NCI-H226 (cell line): ENCODE measurements at places on chromosomes 12 and 14.

- no peak for DNase-seq
Observed at GRCh38 chr14:23433457-23433856, 2.0 kb downstream of the MYH7 start.

DNA sequence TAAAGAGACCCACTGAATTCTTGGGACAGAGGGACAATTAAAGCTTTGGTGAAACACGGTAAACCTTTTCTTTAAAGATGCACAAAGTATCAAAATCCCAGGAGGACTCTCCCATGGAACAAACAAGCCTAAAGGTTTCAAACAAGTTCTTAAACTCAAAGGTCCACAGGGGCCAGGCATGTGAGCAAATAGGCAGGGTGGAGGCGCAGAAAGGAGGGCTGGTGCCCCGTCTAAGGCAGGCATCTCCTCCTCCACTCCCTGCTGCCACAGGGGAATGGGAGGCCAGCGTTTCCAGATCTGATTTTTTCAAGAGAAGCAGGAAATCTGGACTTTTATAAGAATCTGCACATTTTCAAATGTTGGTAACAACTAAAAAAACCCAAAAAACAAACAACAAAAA is 7.6 kb downstream of the RPS6KL1 start:
- DNase-seq = no peak

- no peak for DNase-seq
Observed at GRCh38 chr12:22938323-22938722, 313.4 kb downstream of the ETNK1 start.

DNA sequence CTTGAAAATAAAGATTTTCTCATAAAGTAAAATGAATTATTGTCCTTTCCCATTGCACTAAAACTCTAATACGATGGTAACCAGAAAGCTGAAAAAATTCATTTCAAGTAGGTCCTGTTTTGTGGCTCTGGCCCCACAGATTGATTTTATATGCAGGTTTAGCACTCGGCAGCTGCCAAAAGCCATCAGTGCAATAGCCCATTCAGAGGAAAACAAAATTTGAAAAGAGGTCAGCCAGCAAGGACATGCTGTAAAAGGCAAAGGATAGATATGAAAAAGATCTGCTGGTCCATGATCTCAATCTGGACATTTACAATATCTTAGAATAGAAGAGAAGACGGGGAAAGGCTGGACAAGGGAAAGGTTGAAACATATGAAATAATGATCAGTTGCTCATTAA is 414.8 kb upstream of the NOVA1 start:
- DNase-seq = no peak

GRCh38 chr12:51971679-51972421 is 20.4 kb downstream of the ACVR1B start:
- DNase-seq = peak; percentile 51

DNA sequence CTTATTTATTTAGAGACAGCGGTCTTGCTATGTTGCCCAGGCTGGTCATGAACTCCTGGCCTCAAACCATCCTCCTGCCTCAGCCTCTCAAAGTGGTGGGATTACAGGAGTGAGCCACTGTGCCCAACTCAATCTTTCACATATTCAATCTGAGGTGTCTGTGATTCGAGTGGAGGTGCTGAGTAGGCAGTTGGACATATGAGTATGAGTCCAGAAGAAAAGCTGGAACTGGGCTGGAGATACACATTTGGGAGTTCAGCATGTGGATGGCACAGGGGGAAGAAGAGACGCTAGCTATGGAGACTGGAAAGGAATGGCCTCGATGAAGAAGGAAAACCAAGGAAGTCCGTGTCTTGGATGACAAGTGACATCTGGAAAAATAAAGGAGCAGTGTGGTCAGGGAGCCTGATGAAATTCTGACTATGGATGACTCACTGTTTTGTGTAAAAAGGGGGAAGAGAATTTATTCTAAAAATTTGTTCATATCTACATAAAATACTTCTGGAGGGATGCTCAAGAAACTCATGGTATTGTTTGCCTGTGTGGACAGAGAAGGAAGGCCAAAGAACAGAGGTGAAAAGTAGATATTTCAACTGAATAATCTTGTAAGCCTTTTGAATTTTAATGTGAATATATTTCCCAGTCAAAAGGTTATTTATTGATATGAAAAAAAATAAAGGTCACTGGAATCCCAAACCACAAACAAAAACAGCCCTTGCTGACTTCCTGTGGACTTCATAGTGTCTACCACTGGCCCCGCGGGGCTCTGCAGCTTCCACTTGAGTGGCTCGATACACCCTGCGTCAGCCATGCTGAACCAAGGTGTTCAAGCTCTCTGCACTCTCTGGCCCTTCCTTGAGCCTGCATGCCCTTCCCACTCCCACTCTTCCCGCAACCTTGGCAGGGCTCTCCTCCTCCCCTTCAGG is 8.9 kb upstream of the LTA4H start:
- peak; percentile 18 for DNase-seq

DNA sequence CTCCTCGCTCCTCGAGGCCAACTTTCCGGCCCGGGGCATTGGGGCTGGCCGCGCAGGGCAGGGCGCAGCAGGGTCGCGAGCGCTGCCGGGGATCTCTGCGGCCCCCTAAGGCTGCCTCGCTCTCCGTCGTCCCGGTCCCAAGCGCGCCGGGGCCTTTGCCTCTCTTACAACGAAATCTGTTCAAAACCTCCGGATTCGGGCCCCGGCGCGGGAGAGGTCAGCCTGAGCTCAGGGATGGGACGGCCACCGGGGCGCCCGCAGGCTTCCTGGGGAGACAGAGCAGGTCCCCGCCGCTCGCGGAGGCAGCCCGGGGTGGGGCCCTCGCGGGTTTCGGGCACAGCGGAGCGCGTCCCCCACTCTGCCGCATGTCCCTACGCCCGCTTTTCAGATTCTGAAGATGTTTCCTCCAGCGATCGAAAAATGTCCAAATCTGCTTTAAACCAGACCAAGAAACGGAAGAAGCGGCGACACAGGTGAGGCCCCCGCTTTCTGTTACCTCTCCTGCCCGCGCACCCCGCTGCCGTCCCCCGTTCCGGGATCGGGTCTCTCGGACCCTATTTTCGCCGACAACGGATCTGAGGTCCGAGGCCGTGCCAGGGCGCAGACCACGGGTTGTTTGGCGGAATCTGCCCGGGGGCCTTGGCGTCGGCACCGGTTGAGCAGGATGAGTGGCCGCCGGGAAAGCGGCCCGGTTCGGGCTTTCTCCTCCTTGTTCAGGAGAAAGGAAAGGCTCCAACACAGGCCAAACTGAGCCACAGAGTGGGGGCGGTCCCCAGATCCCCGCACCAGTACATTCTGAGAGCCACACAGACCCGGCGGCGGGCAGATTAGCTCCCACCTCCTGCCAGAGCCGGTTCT is 1.8 kb downstream of the VSX2 start:
- no peak for DNase-seq

- DNase-seq = no peak
Observed at GRCh38 chr14:50649691-50650090, 18.4 kb downstream of the SAV1 start.

DNA sequence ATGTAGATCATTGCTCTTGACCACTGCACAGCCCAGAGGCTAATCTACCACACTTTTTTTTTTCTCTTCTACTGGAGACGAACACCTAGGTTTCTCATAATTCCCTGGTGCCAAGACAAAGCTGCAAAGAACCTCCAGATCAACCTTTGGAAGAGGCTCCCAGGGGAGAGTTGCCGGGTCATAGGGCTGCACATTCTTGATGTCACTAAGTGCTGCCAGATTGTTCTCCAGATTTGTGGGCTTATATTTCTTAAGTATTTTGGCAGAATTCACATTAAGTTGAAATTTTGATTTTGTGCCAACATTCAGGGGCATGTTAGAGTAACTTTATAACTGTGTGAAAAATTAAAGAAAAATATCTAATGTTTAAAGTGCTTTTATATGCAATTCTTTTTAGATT is 13.5 kb upstream of the PDZRN4 start:
- no peak for DNase-seq

DNA sequence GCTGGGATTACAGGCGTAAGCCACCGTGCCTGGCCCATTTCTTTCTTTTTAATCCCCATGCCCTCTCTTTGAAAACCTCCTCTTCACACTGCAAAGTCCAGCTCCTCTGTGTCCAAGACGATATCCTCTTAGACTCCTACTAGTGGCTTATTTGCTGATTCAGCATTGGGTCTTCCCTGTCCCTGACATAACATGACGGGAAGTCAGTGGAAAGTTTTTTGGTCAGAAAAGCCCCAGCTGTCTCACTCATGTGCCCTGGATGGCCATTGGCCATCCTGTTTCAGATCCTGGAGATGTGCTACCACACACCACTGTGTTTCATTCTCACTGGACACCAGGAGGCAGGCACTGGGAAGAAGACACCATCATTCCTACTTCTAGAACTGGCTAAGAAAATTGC is 102.6 kb upstream of the MED13L start:
- no peak for DNase-seq
